NCI-H446 (cell line): ENCODE measurements at places on chromosomes 7 and 10.

GRCh38 chr10:62162261-62162981 is 106.2 kb downstream of the RTKN2 start:
- no peak for DNase-seq

GRCh38 chr7:18555120-18555519 is 59.6 kb downstream of the HDAC9 start:
- no peak for DNase-seq

GRCh38 chr7:6653071-6654003 is 16.2 kb downstream of the ZNF316 start:
- no peak for DNase-seq

DNA sequence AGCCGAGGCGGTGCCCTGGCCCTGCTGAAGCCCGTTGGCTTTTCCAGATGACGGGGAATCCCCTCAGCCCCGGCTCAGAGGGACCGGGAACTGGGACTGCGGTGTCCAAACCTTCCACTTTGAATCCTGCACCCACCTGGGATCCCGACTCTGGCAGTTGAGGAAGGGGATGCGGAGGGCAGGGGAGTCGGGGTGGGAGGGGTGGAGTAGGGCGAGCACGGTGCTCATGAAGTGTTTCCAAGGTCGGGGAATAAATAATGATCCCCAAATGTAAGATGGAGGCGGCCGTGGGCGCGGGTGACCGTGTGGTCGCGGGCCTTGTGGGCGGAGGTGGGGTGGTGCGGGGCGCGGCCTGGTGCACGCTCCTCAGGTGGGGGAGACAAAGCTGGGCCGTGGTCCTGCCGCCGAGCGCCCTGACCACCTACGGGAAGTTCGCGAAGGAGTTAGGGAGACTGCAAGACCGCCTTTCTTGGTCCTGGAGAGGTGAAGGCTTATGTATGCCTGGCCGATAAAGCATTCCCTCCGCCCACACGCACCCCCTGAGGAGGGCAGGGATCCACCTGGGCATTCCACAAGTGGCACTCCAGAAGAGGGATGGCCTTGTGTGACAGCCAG is 1.4 kb downstream of the MTURN start:
- no peak for DNase-seq

DNA sequence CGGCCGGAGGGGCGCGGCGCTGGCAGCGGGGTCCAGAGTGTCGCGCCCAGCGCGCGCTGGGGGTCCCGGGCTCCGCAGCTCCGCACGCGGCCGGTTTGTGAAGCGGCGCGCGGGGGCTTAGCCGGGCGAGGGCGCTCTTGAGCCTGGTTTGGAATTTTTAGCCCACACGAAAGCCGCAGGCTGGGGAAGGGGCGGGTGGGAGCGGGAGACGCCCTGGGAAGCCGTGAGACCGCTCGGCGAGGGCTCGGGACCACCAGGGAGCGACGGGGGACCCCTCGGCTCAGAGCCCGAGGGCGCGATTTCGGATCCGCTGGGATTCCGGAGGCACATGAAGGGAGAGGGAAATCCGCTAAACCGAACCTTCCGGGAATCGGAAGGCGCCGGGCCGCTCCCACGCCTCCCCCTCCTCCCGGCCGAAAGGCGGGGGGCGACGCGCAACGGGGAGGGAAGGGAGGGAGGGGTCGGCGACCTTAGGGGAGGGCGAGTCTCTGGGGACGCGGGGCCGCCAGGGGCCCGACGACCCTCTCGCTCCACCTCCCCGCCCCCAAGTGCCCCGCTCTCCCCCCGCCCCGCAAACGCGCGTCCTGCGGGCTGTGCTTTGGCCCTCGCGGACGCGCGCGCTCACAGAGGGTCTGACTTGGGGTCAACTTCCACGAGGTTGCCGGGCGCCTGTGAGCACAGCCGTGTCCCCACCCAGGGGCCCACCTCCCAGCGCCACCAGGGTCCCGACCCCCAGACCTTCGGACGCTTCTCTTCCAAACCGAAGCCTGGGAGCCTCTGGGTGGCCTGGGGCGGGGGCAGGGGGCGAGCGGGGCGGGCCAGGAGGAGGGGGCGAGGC is 5.1 kb upstream of the ELFN1 start:
- DNase-seq = no peak

DNA sequence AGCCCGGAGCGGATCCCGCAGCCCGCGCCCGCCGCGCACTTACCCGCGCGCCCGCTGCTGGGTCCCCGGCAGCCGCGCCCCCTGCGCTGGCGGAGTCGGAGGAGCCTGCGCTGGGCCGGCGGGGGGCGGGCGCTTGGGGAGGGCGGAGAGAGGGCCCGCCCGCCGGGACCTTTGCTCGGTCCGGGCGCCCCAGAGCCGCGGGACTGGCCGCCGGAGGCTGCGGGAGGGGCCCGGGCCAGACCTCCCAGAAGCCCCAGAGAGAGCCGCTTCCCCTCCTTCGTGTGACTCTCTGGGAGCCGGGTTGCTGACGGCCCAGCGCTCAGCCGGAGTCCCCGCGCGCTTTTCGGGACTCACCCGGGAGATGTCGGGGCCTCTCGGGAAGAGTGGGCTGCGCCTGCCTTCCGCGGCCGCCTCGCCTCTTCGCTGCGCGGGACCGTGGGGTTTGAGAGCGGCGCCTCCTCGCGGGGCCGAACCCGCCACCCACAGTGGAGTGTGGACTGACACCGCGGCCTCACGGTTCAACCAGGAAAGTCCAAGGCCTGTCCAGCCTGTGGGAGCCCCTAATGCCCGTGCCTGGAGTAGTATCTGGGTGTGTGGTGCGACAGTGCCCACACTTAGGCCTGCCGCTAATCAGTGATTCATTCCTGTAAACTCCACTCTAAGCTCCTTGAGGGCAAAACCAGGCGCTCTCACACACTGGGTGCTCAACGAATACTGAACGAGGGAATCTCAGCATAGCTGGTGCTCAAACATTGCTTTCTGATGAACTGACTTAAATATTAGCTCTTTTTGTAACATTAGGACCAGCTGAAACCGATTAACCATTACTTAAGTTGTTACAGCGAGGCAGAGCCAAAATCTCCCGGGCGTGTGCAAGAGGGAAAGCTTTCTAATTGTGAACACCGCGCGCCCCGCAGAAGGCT is at the start of gene GSDME:
Gene GSDME, minus strand, starts transcription at position 112 of the 923 bp plus-strand sequence. CDS start 7,690 bp downstream, outside the sequence.
- no peak for DNase-seq

GRCh38 chr10:68462536-68462935 is 9.2 kb downstream of the DNA2 start:
- no peak for DNase-seq

- DNase-seq = no peak
Observed at GRCh38 chr7:130907439-130907838, 173.4 kb upstream of the KLF14 start.

GRCh38 chr7:25669281-25669781 is 441.0 kb upstream of the NPVF start:
- no peak for DNase-seq

- DNase-seq = peak; percentile 74
Observed at GRCh38 chr10:89793649-89794254, 92.4 kb downstream of the KIF20B start.

GRCh38 chr7:92735707-92736106 is 100.7 kb downstream of the CDK6 start:
- DNase-seq = no peak

- no peak for DNase-seq
Observed at GRCh38 chr10:78222096-78222790, 188.6 kb downstream of the RPS24 start.

DNA sequence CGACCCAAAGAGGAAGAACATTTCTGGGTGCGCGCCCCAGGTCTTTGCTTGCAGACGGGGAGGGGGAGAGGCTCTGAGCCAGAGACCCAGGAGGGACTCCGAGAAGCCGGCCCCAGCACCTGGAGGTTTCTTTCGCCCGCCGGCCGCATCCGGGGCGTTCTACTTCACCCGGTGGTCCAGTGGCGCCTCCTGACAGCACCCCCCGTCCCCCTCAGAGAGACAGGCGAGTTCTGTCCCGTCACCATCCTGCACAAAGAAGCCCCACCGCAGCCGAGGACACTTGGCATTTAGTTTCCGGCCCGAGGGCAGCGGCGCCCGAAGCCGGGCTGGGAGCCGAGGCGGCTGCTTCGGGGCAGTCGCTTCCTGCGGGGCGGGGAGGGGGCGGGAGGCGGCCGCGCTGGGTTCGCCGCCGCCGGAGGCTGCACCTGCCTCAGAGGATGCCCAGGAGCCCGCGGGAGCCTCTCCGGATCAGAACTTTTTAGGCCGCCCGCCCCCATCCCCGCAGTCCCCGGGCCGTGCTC is at the start of gene TMEM178B:
Gene TMEM178B, plus strand, starts transcription at position 424 of the 521 bp plus-strand sequence.
- DNase-seq = no peak

DNA sequence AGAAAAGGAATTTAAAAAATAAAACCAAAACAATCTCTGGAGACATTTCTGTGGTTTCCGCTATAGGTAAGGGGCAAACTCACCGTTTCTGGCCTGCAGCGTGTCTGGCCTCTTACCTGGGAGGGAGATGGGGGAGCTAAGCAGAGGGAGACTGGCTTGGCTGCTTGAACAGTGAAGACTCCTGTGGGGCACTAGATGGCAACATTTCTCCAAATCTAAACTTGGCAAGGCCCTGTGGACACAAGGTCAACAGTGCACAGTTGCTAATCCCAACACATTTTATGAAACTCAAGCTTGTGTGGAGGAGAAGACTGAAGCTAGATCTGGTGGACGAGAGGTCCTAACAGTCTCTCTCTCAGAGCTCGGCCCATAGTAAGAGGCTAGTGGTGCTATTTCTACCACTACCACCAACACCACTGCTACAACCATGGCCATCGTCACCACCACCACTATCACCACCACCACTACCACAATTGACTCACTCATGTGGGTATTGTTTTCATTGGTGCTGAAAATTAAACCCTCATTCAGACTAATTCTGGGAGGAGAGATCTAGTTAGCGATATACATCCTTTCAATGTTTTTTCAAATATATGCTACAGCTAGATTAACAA is 28.4 kb upstream of the CDHR3 start:
- DNase-seq = peak; percentile 51

DNA sequence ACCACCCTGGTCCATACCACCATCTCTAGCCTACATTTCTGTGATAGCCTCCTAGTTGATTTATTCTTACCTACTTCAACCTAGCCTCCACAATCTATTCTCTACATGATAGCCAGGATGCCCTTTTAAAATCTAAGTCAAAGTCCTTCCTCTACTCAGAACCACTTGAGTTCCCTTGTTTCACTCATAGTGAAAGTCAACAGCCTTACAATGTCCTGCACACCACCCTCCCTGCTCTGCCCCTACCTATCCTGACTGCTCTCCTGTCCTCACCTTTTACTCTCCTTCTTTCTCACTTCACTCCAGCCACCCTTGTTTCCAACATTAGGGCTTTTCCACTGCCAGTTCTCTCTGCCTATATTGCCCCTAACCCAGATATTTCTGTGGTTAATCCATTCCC is 146.7 kb downstream of the GRM3 start:
- no peak for DNase-seq

DNA sequence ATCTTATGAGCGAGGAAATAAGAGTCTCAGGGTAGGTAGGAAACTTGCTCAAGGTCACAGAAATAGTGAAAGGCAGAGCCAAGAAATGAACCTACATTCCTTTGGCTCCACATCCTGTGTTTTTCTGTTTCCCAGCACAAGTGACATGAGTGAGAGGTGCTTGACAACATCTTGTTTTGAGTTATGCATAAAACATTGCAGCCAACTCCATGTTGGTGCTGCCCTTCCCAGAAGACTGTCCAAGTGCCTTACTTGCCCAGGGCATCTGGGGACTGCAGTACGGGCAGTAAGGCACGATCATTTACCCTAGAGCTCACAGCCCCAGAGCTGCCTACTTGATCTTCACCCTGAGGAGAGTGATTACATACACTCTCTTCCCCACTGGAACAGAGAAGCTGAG is 148.8 kb downstream of the NOC3L start:
- DNase-seq = no peak

- no peak for DNase-seq
Observed at GRCh38 chr7:134034652-134035051, 92.5 kb upstream of the LRGUK start.

GRCh38 chr7:55185941-55186609 is 167.3 kb downstream of the EGFR start:
- no peak for DNase-seq

- DNase-seq = peak; percentile 59
Observed at GRCh38 chr10:23314835-23315239, 29.8 kb downstream of the C10orf67 start.

DNA sequence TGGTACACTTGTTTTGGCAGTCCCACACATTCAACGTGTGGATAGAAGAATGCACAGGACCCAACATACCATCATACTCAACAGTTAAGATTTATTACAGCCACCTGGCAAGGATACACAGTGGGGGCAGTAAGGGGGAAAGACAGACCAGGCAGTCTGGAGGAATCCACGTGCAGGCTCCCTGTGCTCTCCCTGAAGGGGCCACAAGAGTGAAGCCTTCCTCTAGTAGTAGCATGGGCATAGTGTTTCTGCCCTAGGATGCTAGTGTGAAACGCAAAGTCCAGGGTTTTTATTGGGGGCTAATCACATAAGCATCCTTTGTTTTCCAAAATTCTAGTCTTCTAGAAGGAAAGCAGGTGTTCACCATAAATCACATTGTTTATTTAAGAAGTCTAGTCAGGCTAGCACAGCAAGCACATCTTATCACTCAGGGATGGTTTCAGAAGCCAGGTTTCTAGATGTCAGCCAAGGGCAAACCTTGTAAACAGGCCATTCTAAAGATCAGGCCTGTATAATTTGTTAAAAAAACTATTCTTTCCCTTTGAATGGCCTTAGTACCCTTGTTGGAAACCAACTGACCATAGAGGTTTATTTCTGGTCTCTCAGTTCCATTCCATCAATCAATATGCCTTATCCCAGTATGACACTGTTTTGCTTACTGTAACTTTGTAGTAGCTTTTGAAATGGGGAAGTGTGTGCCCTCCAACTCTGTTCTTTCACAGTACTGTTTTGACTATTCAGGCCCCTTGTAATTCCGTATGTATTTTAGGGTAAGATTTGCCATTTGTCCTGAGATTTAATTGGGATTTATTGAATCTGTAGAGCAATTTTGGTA is 12.4 kb upstream of the TFAM start:
- DNase-seq = no peak

GRCh38 chr10:98101366-98101765 is 33.1 kb upstream of the R3HCC1L start:
- DNase-seq = no peak

DNA sequence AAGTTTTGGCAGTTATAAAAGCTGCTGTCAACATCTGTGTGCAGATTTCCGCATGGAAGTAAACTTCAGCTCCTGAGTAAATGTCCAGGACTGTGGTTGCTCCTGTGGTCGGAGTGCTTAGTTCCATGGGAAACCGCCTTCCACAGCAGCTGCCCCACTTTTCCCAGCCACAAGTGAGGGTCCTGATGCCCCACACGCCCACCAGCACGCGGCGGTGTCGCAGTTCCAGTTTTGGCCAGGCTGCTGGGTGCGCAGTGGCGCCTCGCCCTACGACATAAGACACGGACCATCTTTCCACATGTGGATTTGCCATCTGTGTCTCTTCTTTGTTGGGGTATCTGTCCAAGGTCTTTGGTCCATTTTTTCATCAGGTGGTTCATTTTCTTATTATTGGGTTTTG is 167.1 kb downstream of the DIP2C start:
- no peak for DNase-seq

- no peak for DNase-seq
Observed at GRCh38 chr10:14150526-14150925, 180.2 kb downstream of the FRMD4A start.
